Stimulated activated CD4-positive, alpha-beta T cell treated with anti-CD3 and anti-CD28 coated beads, Interleukin-15, amount 100 ng/mL, for 1 hour (primary cell): ENCODE measurements at places on chromosomes 2 and 18.

GRCh38 chr2:1546023-1546591 lies 132.8 kb downstream of the TPO start:
- no peak for DNase-seq

DNA sequence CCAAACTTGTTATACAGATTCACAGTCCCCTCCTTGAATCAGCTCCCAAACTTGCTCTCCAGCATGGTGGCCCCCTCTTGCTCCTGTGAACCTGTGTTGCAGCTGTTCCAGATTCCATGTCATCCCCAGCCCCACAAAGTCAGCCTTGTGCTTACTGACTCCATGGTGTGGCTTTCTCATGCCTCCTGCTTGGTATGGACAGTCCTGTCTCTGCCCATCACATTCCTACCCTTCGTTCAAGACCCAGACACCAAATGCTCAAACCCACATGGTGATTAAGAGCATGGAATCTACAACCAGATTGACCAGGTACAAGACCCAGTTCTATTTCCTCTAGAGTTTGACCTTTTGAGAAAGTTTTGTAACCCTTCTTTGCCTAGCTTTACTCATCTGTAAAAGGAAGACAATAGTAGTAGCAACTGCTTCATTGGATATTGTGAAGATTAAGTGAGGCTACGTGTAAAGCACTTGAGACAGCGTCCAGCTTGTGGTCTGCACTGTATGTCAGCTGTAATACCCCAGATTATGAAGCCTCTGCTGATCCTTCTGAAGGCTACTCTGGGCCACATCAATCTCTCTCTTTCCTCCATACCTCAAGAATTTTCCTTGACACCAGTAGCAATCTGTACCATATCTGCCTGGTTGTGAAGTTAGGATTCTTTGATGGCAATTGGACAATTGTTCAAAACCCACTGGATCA lies 146.4 kb upstream of the HAAO start:
- DNase-seq = no peak

- no peak for DNase-seq
These were observed 578.7 kb upstream of the NETO1 start for GRCh38 chr18:73446502-73446901.

- DNase-seq = no peak
These were observed 91.4 kb upstream of the TACR1 start for GRCh38 chr2:75290600-75291150.

DNA sequence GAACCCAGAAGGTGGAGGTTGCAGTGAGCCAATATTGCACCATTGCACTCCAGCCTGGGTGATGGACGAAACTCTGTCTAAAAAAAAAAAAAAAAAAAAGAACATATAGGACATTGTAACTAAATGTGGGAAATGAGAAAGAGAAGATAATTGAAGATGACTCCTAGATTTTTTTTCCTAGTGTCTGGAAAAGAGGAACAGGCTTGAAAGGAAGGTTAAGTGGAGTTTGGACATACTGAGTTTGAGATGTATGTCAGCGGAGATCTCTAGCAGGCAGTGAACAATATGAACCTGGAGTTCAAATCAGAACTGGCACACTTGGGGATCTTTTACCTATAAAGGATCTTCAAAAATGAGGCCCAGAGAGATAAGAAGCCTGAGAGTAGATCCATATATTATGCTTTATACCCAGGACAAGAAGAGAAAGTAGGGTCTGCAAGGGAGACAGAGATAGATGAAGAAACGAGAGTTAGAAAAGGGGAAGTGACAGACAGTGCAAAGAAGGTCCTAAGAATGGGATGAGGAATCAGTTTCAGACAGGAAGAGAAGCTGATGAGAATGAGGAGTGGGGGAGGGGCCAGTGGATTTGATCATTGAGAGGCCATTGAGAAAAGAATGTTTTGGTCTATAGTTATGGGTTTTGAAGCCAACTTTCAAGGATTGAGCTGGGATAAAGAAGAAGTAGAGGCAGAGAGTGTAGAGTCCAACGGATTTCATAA lies 46.9 kb upstream of the CD28 start:
- DNase-seq = no peak

- no peak for DNase-seq
These were observed 123.4 kb downstream of the VAPA start for GRCh38 chr18:10037181-10037580.

- DNase-seq = no peak
These were observed 370.7 kb downstream of the SLC4A3 start for GRCh38 chr2:219998107-219998506.

DNA sequence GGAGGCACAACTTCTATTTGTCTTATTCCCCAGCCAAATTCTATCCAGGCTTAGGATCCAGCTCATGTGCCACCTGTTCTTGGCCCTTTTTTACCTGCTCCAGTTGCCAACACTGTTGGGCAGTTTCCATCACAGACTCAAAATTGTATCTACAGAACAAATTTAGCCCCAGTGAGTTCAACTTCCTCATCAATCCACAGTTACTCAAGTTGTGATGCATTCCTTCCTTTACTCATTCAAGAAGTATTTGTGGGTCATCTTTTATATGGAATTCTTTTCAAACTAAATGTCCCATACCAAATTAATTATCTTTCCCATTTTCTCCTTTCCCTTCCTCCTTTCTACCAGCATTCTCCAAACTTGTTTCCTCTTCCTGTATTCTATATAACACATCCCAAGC lies 12.7 kb upstream of the DDX18 start:
- no peak for DNase-seq

DNA sequence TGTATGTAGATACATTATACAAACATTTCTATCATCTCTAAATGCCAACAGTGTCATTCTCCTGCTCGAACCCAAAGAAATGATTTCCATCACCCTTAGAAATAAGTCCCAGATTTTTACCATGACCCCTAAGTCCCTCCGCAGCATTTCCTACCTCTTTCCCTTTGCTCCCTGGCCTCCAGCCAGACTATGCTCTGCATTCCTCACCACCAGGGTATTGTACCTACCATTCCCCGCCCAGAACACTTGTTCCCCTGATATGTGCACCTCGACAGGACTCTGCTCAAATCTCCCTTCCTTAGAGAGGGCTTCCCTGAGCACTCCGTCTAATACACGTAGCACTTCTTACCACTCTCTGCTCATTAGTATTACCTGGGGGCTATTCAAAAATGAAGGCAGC lies 630.2 kb downstream of the ARHGAP15 start:
- DNase-seq = no peak

- DNase-seq = no peak
These were observed 10.0 kb upstream of the AGFG1 start for GRCh38 chr2:227461811-227462461.

DNA sequence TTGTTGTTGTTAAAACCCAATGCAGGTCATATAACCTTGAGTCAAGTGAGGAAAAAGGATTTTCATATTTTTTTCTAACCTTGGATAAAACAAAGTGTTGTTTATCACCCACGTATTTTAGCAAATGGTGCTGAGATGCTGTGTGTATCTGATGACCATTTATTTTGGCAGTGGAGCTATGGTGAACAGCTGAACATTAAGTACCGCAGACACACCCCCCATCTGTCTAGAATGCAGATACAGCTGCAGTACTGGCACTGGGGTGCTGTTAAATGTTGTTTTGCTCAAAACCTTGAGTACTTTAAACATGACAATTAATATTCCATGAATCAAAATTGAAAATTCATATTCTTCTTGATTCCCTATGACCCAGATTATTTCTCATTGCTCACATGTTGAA lies 773.3 kb upstream of the SLC39A10 start:
- no peak for DNase-seq

- DNase-seq = no peak
These were observed 256.0 kb downstream of the DCDC2C start for GRCh38 chr2:3959372-3959771.

- no peak for DNase-seq
These were observed 514.9 kb downstream of the SUCLG1 start for GRCh38 chr2:83944191-83944590.

GRCh38 chr2:236507393-236508085 lies 62.1 kb upstream of the ACKR3 start:
- peak; percentile 28 for DNase-seq

DNA sequence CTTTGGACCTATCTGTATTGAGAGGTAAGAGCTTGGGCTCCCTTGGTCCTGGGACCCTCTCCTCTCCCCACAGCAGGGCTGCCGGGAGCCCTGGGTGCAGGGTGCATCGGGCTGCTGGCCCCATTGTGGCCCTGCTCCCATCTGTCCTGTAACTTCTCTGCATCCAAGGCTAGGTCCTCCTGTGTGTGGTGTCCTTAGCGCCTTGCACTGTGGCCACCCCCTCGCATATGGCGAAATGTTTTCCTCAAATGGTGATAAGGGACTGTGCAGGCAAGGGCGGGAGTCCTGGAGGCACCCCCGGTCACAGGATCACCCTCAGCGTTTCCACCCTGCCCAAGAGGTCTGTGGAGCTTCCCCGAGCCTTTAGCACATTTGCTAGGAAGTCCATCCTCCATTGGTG lies 208.2 kb downstream of the SH3RF3 start:
- DNase-seq = no peak

DNA sequence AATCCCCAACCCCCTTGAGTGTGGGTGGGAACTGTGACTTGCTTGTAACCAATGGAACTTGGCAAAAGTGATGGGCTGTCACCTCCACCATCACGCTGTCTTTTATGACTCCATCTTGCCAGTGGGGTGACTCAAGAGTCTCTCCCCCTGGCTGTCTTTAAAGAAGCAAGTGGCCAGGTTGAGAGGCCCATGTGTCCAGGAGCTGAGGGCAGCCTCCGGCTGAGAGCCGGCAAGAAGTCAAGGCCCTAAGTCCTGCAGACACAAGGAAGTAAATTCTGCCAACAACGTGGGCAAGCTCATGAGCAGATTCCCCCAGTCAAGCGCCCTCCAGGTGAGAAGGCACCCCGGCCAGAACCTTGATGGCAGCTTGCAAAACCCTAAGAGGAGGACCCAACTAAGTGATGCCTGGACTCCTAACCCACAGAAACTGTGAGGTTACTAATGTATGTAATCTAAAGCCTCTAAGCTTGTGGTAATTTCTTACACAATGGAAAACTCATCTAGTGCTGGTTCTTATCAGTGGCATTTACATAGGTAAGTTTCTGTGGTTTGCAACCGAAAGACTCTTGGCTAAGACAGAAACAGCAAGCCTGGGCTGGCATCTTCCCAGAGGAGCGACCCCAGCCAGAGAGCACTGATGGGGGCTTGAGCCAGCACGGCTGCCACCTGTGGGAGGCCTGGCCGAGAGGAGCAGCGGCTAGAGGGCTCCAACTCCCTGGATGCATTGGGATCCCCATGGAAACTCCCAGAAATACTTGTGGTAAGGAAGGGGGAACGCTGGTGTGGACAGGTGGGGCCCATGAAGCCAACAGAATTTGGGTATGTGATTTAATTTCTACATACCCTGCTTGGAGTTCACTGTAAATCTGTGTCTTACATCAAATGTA lies 49.3 kb downstream of the CIB4 start:
- DNase-seq = no peak

- no peak for DNase-seq
These were observed 64.1 kb upstream of the LCLAT1 start for GRCh38 chr2:30382995-30383394.

- no peak for DNase-seq
These were observed 449.1 kb downstream of the TNS1 start for GRCh38 chr2:217553679-217554078.

GRCh38 chr2:221753401-221753800 lies 181.3 kb upstream of the EPHA4 start:
- DNase-seq = no peak

- DNase-seq = no peak
These were observed 35.3 kb downstream of the ACVR1C start for GRCh38 chr2:157593411-157593810.

DNA sequence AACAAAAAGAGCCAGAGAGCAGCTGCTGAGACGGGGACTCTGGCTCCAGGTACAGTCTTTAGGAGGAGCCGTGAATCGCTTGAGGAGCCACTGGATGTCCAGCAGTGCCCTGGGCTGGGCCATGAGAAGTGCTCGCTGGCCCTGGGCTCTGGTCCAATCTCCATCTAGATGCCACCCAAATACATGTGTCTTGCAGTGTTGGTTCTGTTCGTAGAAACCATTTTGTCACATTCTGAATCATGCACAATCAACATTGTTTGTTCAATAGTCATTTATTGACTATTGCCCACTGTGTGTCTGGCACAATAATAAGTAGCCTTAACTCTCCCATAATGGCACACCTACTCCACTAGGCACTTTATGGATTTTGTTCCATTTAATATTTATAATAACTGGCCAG lies 26.1 kb downstream of the TYMS start:
- no peak for DNase-seq

- no peak for DNase-seq
These were observed 41.4 kb downstream of the SPP2 start for GRCh38 chr2:234091883-234092282.

- DNase-seq = no peak
These were observed 101.2 kb downstream of the MCFD2 start for GRCh38 chr2:46814160-46814961.
